ENCODE measurements at places on chromosomes 13 and 19.
A peak's percentile ranks its signal among the peaks of the same experiment; 100 is the strongest.

GRCh38 chr13:35163674-35164073 lies 221.6 kb downstream of the NBEA start:
- DNase-seq = no peak

DNA sequence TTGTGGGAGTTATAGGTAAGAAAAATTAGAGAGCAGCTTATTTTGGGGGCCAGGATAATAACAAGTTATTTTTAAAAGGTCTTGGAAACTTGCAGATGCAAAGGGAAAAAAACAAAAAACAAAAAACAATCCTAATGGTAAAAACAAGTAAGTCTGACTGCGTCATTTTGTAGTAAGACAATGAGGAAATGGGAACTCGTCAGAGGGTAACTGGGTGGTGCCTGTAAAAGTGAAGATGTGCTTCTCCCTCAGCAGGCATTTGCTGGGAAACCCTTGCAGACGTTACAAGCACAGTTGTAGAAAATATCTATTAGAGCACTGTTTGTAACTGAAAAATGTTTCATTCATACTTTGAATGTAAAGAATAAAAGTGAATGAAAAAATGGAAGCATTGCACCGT lies 2.2 kb upstream of the TNFSF13B start:
- DNase-seq = no peak

DNA sequence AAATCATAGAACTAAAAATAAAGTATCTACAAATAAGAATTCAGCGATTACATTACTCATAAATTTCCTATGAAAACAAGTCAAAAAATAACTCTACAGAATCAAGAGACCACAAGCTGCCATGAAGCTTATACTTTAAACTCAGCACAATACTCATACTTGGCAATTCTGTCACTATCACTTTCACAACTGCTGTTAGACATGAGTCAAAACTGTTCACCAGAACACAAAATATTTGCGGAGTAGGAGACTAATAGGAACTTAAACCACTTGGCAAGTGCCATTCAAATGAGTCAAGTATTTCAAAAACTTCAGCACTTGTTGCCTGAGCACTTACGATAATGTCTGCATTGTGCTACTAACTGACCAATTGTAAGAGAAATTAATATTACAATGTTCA lies 387.8 kb upstream of the GPC6 start:
- no peak for DNase-seq

GRCh38 chr19:3176715-3177501 lies 1.7 kb upstream of the S1PR4 start:
- peak; percentile 65 for DNase-seq

DNA sequence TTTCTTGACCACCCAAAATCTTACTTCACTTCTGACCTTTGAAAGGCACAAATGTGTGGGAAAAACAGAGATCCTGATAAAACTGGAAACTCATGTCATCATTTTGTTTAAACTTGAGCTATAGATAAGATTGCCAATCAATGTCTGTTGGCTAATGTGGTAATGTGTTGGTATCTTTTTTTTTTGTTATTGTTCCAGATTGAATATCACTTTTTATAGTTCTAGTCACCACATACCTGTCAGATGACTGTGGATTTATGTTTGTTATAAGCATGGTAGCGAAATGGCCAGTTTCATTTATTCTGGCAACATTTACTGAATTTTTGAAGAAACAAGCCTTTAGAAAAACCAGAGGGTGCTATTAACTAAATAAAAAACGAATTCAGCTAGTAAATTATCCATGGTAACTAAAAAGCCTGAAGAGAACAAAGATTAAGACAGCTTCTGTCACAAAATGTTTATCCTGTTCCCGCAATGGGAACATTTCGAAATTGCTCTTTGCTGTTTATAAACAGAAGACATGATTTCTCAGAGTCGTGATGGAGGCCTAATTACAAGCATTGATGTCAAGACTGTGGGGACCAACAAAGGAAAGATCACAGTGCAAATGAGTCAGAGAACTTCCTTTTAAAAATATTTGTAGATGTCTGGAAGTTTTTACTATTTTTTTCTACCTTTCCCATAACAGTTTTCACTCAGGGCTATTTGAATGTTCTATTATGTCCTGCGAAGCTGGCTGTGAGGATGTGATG lies 82.9 kb upstream of the POSTN start:
- DNase-seq = no peak

- no peak for DNase-seq
Measured at GRCh38 chr13:36752673-36753072, 66.3 kb upstream of the RFXAP start.

DNA sequence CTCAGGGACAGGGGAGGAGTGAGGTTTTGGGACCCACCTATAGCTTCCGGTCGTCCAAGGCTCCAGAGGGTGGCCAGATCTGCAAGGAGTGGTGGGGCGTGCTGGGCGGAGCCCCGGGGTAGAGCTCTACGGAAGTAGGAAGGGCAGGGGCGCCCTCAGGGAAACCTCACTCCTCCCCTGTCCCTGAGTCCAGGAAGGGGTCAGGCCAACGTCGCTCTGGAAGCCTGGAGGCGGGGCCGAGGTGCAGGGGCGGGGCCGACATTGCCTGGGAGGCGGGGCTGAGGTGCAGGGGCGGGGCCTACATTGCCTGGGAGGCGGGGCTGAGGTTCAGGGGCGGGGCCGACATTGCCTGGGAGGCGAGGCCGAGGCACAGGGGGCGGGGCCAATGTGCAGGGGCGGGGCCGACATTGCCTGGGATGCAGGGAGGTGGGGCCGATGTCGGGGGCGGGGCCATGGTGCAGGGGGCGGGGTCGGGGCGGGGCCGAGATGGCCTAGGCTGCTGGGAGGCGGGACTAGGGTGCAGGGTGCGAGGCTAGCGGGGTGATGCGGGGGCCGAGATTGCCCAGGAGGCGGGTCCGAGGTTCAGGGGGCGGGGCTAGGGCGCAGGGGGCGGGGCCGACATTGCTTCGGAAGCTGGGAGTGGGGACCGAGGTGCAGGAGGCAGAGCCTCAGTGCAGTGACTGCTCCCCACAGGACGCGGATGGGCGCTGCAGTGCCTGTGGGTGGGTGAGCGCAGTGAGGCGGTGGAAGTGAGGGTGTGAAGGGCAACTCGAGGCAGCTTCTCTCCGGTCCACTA lies 4.9 kb upstream of the PALM start:
- DNase-seq = peak; percentile 66

DNA sequence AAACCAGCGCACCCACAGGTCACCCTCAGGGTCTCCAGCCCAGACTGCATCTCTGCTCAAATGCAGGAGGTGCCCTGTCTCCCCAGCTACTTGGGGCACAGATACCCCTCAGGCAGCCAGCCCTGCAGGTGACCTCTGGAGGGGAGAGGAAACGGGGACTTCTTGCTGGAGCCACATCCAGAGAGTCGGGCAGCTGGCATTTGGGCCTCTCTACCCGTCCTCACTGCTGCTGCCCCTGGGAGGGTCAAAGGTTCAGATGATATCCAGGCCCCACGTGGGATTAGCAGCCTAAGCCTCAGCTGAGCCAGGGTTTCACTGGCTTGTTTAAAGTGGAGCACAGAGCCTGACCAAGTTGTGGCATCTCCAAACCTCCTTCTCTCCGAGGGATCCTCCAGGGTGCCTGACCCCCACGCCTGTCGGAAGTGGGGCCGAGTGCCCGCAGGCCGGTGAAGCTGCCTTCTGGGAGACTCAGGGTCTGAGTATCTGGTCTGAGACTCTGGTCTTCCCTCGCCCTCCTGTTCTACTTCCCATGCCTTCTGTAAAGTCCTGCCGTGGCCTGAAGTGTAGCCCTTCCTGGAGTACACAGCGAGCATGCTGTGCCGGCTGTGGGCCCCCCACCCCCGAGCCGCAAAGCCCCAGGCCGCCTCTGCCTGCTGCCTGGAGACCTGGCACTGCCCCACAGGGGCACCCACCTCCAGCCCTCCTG lies 2.1 kb downstream of the RASA3 start:
- DNase-seq = no peak

GRCh38 chr13:35500144-35500543 lies 23.7 kb upstream of the MAB21L1 start:
- no peak for DNase-seq

DNA sequence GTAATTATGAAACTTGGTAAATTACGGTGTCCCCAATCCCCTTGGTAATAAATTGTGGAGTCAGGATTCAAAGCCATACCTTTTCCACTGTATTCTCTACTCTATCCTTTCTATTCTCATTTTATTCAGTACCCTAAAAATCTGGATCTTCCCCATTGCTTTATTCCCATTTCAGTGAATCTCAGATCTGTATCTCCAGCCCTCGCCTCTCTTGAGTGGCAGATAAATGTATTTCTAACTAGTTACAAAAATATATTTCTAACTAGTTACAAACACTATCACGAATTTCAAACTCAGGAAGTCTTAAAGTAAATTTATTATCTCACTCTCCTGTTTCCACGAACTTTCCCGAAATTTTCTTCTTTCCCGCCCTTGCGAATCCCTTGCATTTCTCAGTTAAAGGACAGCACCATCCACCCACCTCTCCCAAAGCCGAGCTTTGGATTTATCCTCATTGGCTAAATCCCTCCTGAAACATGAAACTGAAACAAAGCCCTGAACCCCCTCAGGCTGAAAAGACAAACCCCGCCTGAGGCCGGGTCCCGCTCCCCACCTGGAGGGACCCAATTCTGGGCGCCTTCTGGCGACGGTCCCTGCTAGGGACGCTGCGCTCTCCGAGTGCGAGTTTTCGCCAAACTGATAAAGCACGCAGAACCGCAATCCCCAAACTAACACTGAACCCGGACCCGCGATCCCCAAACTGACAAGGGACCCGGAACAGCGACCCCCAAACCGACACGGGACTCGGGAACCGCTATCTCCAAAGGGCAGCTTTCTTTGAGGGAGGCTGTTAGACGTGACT lies 164.3 kb upstream of the PABPC3 start:
- no peak for DNase-seq

DNA sequence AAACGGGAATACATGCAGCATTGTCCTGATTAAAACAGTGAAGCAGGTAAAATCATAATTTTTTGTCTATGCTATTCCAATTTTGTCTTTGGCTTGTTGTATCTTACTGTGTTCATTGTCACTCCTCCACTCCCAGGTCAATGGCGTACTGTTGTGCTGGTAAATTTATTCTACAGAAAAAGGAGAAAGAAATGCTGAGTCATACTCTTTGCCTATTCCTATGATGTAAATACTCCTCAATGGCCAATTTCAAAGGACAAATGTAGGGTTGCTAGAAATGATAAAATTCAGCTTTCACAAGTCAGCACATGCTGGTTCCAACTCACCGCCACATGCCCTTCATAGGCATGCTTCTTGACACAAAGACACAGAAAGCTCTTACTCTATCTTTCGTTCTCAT lies 694.4 kb upstream of the PCDH20 start:
- no peak for DNase-seq

Measured in T-helper 9 cell (primary cell).